ENCODE measurements at places on chromosomes 13 and 19.

DNA sequence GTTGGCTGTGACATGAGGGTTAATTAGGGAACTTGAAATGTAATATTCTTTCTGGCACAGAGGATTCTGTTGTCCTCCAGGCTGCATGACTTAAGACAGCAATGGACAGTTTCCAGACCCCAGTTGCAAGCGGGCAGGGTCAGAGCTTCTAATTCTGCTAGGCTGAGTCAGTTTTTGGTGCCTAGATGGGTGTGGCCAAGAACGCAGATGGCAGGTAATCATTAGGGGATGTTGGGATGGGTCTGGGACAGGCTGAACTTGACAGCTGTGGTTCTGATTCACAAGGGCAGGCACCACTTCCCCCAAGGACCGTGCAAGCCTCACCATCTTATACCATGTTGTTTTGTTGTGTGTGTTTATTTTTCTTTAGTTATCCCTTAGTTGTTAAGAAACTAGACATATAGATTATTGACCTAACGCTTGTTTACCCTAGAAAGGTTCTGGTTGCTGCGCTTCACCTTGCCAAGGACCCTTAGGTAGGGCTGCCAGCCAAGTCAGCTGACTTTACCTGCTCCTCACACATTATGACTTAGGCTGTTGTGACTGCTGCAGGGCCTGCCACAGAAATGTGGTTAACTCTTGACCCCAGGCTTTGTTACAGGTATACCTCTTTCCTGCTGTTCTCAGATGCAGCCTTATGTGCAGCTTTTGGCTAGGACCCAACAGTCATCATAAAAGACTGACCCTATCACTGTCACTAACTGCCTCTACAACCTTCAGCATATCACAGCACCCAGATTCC lies 117.7 kb upstream of the KLF12 start:
- no peak for DNase-seq

DNA sequence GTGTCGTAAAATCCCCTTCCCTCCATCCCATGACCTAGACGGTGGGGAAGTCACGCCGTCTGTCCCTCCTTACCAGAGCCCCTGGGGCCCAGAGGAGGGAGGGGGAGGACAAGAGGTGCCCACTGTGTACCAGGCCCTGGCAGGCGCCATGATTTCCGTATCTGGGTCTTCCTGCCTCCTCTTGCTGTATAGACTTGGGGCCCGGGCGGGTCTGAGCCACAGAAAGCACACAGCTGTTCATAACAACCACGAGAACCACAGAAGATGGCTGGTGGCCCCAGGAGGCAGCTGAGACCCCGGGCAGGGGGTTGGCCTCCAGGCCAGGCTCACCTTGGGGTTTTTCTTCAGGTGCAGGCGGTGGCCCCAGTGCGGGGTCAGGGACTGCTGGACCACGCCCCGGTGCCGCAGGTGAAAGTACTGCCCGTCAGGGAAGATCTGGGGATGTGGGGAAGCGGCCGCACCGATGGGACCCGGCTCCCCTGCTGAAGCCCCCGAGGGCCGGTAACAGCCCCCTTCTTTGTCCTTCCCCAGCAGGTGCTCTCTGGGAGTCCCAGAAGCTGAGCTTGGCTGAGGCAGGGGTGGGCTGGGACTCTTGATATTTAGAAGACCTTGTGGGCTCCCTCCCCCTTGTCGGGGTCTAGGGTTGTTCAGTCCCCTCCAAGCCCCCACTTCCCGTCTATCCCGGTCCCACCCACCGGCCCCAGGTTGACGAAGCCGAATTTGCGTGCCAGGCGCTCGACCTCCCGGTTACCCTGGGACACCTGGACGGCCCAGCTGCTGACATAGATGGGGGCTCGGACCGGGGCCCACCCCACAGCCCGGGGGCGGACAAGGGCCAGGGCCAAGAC lies 463 bp downstream of the PCSK4 start:
- no peak for DNase-seq

DNA sequence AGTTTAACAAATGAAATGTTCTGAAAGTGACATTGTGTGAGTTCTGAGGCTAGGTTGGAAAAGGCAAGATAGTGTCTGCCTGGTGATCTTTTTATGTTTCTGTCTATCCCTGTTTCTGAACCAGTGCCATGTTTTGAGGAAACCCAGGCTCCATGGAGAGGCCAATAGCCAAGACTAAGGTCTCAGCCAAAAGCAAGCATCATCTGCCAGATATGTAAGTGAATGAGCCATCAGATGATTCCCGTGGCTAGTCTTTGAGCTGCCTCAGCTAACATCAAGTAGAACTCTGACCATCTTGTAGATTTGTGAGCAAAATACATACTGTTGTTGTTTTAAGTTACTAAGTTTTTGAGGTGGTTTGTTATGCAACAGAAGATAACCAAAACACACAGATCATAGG lies 19.6 kb upstream of the CCNA1 start:
- DNase-seq: no peak

DNA sequence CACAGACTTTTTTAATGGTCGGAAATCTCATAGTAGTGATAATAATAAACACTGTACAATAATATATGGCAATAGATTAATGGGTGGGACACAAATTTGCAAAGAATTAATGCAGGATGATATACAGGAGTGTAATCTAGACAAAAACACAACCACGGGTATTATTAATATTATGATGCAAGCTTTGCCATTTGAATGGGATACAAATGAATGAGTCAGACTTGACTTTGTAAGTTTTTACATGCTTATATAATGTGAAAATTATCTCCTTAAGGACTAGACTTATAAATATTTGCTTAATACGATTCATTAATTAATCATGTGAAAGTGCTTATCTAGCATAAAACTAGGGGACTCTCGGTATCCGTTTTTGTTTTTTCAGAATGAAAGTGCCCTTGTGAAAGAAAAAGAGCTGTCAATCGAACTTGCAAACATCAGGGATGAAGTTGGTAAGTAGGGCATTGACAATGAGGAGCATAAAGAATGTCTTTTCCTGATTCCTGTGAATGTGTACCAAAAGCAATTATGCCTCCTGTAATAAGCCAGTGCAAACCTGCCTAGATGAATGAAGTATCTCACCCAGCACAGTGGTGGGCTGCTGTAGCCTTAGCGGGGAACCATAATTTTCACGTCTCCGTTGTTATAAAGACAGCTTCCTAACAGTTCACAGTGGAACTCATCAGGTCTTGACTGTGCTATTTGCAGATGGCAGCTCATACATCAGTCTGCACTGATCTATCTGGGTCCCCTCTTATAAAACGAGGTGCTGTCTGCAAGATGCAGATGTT lies 155.7 kb downstream of the SLC7A1 start:
- no peak for DNase-seq

- no peak for DNase-seq
Measured at GRCh38 chr19:15110418-15110815, 3.2 kb downstream of the SYDE1 start.

DNA sequence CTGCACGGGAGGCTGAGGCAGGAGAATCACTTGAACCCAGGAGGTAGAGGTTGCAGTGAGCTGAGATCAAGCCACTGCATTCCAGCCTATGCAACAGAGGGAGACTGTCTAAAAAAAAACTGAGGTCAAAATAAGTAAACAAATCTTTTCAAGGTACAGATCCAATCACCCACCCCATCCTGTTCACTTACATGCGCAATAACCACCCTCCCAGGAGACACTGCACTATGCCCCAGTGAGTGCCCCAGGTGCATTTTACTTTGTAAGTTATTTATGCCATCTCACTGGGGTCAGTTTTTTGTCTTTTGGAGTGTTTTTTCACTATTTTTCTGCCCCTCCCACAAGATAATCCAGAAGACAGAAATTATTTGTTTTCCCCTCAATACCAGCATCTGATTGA lies 6.9 kb upstream of the ZNF253 start:
- DNase-seq: no peak

- DNase-seq: no peak
Measured at GRCh38 chr13:48210178-48210577, 22.8 kb upstream of the ITM2B start.

DNA sequence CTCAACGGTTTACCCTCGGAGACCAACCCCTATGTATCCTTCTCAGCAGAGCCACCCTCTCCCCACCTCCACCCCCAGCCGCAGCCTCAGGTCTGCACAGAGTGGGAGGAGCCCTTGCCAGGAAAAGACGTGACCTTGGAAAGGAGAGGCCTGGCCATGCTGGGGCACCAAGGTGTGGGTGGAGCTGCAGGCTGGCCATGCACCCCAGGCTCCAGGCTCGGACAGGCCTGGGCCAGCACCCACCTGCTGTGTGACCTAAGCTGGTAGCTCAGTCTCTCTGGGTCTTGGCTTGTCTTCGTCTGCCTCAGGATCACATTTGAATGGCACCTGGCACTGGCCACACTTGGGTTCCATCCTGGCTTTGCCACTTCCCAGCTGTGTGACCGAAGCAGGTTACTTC lies 29.5 kb downstream of the CCDC8 start:
- no peak for DNase-seq

DNA sequence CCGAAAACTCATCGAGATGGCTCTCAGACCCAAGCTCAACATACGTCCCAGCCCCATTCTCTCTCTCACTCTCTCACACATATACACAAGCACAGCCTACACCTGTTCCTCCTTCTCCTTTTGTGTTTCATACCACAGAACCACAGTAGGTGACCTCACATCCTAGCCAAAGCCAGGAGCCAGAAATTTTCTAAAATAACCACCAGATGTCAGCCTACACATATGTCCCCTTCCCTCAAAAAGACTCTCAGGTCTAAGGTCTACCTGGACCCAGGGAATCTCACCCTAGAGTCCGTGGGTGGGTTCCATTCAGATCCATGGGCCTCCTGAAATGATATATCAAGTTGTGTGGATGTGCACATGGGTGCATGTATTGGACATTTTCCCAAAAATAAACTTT lies 104.2 kb upstream of the IPO5 start:
- DNase-seq: peak; percentile 66

- DNase-seq: no peak
Measured at GRCh38 chr13:26980099-26981031, 191.2 kb downstream of the USP12 start.

DNA sequence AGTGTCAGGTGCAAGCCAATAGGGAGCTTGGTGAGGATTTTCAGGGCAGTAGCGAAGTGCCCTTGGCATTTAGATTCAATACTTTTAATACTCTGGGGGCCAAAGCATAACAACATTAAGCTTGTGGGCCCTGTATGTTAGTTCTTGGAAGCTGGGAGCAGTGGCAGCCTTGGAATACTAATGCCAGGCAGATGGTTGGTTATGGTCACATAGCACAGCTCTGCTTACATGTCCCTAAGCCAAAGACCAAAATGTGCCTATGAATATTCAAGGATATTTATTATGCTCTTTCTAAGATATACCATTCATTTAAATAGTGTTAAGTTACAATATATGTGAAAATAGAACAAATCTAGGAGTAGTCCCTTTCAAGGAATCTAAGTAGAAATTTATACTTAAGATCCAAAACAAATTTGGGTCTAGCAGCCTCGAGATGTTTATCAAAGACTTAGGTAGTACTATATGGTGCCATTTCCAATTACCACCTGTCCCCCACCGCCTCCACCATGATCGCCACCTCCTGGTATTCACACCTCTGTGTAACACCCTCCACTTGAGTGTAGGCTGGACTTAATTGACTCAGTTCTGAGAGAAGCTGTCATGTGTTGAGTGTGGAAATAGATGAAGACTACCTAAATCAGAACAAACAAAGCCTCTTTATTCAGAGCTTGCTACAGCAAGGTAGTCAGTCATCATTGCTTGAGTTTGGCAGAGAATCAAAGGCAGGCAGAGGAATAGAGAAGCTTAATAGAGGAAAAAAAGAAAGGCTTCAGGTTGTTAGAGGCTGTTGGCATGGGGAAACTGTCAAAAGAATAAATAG lies 261.0 kb downstream of the GPC5 start:
- DNase-seq: no peak

- DNase-seq: no peak
Measured at GRCh38 chr19:44308011-44308410, 3.2 kb upstream of the ZNF235 start.

- DNase-seq: peak; percentile 21
Measured at GRCh38 chr19:20154636-20155035, 12.4 kb upstream of the ZNF486 start.

GRCh38 chr19:4414800-4415321 lies 12.4 kb downstream of the CHAF1A start:
- DNase-seq: peak; percentile 64

GRCh38 chr19:45234089-45234869 lies 10.9 kb downstream of the EXOC3L2 start:
- no peak for DNase-seq

- DNase-seq: no peak
Measured at GRCh38 chr19:3981736-3982681, 3.3 kb downstream of the EEF2 start.

- no peak for DNase-seq
Measured at GRCh38 chr19:50268501-50268900, 60.7 kb downstream of the KCNC3 start.

DNA sequence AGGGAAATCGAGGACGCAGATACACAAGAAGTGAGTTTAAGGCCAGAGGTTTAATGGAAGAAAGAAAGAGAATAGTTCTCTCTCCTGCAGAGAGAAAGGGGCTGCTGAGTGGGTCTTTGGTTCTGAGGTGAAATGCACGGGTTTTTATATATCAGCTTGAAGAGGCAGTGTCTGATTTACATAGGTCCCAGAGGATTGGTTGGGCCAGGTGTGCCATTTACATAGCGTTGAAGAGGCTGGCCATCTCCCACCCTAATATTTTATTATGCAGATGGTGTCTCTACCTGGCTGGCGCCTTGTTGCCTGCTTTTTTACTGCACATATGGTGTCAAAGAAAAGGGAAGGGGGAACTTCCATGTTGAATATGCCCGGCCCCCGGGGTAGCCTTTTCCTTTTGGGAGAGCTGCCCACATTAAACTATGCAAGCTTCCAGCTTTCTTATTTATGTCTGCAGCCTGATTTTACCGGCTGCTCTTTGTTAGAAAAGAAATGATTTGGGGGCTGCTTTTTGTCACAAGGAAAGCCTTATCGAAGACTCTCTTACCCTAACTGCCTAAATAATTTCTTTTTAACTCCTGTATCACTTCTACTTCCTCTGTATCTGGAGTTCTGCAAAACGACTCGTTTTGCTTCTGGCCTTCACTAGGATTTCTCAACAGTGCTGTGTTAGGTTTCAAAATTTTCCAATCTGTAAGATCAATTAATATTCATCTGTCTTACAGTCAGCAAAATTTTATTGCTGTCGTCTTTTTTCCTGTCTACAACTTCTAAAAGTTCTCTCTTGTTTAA lies 268.5 kb downstream of the B3GLCT start:
- no peak for DNase-seq

DNA sequence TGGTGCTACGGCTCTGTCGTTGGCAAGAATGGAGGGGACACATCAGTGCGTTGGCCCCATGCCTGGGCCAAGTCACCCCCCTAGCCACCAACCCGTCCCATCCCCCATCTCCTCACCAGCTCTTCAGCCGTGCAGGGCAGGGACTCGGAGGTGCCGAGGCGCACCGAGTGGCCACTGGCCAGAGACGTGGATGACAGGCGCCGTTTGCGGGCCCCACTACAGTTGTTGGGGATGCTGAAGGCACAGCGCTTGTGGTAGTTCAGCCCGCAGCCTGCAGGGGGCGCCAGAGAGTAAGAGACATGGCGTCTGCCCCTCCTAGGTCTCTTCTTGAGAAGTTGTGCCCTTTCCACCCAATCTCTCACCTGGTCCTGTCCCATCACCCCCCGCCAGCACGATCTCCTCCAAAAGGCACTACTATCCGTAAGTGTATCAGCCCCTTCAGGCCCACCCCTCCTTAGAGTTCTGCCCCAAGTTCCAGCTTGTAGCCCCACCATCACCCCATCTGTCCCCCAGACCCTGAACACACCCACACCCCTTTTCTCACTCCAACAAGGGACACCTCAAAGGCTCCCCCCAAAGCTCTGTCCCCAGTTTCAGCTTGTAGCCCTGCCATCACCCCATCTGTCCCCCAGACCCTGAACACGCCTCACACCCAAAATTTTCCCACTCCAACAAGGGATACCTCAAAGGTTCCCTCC lies 12.4 kb downstream of the PRKD2 start:
- DNase-seq: peak; percentile 91

- DNase-seq: peak; percentile 9
Measured at GRCh38 chr13:102940143-102940542, 94.3 kb downstream of the ERCC5 start.
